ENCODE measurements at places on chromosomes 3 and 15. TPM values are rescaled to one million over a fixed set of nuclear protein-coding genes. Genes with fewer than 3 reads are reported as not detected.

DNA sequence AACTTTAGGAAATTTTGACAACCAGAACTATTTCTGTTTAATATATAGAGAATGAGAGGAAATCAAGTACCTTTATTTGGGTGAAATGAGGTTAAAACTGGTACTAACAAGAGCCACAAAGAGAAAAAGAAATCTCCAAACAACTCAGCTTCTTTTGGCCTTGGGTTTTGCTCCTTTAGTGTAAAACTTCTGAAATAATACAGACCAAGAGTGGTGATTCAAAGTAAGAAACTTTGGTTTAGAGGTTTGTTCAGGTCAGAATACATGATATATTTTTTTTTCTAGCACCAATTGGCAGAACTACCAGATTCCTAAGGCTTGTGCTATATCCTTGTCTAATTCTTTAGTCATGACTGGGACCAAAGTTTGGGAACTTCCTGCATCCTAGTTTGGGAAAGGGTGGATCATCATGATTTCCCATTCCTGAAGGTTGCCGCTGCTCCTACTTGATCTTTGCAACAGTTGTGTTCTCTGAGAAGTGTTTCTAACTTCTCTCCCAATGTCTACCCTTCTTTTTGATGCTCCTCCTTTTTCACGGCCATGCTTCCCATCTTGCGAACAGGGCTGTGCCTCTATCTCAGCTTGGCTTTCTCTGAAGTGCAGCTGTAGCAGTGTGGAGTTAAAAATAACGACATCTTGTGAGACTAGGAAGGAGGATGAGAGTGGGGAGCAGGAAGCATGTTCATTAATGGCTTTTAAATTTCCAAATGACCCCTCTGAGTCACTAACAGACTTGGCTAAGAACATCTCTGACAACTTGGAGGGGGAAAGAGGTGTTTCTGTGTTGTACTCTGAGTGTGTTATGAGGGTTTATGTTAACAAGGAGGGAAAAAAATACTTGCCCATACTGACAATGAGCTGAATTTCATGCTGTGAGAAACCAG lies 87.7 kb downstream of the KCNAB1 start:
- H3K36me3 ChIP-seq: no peaks in the 10 kb centered on the region
- peak overlapping the region; percentile 79 for H3K27ac ChIP-seq
- peaks cover 21% of the 10 kb centered on the region for H3K4me1 ChIP-seq
- DNase-seq: no peak

DNA sequence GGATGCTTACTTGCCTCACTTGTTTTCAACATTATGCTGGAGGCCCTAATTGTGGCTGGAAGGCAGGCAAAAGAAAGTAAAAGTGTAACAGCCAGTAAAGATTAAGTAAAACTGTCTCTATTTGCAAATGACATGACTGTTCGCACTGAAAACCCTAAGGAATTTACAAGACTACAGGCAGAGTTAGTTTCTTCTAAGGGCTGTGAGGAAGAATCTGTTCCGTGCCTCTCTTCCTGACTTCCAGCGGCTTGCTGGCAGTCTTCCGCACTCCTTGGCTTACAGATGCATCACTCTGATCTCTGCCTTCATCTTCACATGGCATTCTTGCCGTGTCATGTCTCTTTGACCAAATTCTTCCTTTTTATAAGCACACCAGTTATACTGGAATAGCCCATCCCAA lies 86.1 kb downstream of the DLG1 start:
- peaks cover 9% of the 10 kb centered on the region for H3K4me1 ChIP-seq
- H3K27ac ChIP-seq: no peak overlapping the region
- no peak for DNase-seq
- H3K27me3 ChIP-seq: no peaks in the 10 kb centered on the region
- H3K4me3 ChIP-seq: no peak overlapping the region
- H3K36me3 ChIP-seq: no peaks in the 10 kb centered on the region

GRCh38 chr15:88533376-88533775 lies 13.1 kb downstream of the DET1 start:
- H3K27me3 ChIP-seq: no peaks in the 10 kb centered on the region
- H3K4me3 ChIP-seq: no peak overlapping the region
- no peak for DNase-seq
- peaks cover 15% of the 10 kb centered on the region for H3K4me1 ChIP-seq
- H3K27ac ChIP-seq: no peak overlapping the region
- H3K36me3 ChIP-seq: peaks cover 22% of the 10 kb centered on the region

DNA sequence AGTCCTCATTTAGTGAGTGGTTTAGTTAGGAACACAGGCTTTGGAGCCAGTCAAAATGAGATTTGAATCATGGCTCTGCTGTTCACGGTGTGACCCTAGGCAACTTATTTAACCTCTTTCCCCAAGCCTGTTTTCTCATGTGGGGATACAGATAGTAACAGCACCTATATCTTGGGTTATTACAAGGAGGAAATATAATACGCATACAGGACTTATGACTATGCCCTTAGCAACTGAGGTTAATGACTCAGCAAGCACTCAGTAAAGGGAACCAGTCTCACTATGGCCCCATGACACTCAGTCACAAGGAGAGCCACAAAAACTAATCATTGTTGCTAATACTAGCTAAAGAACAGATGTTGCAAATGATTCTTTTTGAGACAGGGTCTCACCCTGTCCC lies 45.9 kb downstream of the SUMF1 start:
- peaks cover 5% of the 10 kb centered on the region for H3K36me3 ChIP-seq
- no peak overlapping the region for H3K4me3 ChIP-seq
- no peak overlapping the region for H3K27ac ChIP-seq
- no peak for DNase-seq

SMCO1 gene
- 0.45 TPM for total RNA-seq

GRCh38 chr3:85427467-85427866 lies 468.7 kb downstream of the CADM2 start:
- H3K4me3 ChIP-seq: no peak overlapping the region
- no peaks in the 10 kb centered on the region for H3K4me1 ChIP-seq
- no peak overlapping the region for H3K27ac ChIP-seq
- H3K36me3 ChIP-seq: no peaks in the 10 kb centered on the region
- DNase-seq: no peak

- H3K27ac ChIP-seq: no peak overlapping the region
- peaks cover 4% of the 10 kb centered on the region for H3K4me1 ChIP-seq
- no peaks in the 10 kb centered on the region for H3K36me3 ChIP-seq
- H3K27me3 ChIP-seq: no peaks in the 10 kb centered on the region
Measured at GRCh38 chr3:79113876-79114275, 653.9 kb downstream of the ROBO1 start.

U2SURP gene
- total RNA-seq: 89.0 TPM

GRCh38 chr15:91445695-91446228 lies 345.7 kb downstream of the SV2B start:
- H3K4me3 ChIP-seq: no peak overlapping the region
- no peaks in the 10 kb centered on the region for H3K36me3 ChIP-seq
- no peak overlapping the region for H3K27ac ChIP-seq
- no peaks in the 10 kb centered on the region for H3K4me1 ChIP-seq

DNA sequence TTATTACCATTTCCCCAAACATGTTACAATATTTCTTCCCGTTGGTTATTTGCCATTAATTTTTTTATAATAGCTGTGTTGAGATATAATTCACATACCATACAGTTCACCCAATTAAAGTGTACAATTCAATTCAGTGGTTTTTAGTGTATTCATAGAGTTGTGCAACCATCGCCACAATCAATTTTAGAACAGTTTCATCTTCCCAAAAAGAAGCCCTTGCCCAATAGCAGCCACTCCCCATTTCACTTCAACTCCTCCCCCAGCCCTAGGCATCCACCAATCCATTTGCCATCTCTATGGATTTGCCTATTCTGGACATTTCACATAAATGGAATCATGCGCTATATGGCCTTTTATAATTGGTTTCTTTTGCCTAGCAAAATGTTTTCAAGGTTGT lies 225.1 kb downstream of the EPHB1 start:
- H3K36me3 ChIP-seq: no peaks in the 10 kb centered on the region
- H3K27me3 ChIP-seq: no peaks in the 10 kb centered on the region
- no peaks in the 10 kb centered on the region for H3K4me1 ChIP-seq
- H3K27ac ChIP-seq: no peak overlapping the region

GRCh38 chr3:133512416-133513089 lies 60.9 kb upstream of the CDV3 start:
- no peak overlapping the region for H3K4me3 ChIP-seq
- H3K36me3 ChIP-seq: no peaks in the 10 kb centered on the region
- no peak overlapping the region for H3K27ac ChIP-seq
- H3K27me3 ChIP-seq: no peaks in the 10 kb centered on the region

- H3K36me3 ChIP-seq: no peaks in the 10 kb centered on the region
- H3K4me3 ChIP-seq: no peak overlapping the region
- H3K4me1 ChIP-seq: peaks cover 49% of the 10 kb centered on the region
- H3K27me3 ChIP-seq: no peaks in the 10 kb centered on the region
Measured at GRCh38 chr15:73941044-73941443, 14.8 kb downstream of the LOXL1 start.

- H3K36me3 ChIP-seq: no peaks in the 10 kb centered on the region
- DNase-seq: no peak
- H3K27ac ChIP-seq: no peak overlapping the region
- H3K4me3 ChIP-seq: no peak overlapping the region
- H3K4me1 ChIP-seq: no peaks in the 10 kb centered on the region
- no peaks in the 10 kb centered on the region for H3K27me3 ChIP-seq
Measured at GRCh38 chr15:100471933-100472332, 56.8 kb downstream of the CERS3 start.

DNA sequence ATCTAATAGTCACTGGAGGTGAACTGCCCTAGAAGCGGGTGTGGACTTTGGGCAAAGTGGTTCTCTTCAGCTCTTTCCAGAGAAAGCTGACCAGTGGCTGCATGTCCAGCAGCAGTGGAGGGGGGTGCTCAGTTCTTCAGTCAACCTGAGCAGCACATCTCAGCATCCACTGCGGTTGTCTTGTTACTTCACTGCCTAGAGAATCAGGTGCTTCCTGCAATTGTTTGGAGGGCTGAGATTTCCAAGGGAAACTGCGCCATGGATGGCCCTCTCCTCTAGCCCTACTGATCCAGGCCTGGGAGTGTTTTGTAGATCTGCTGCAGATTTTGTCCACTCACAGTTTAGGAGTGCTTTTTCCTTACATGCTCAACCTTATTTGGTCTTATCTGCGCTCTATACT lies 65.6 kb upstream of the CFAP161 start:
- H3K27me3 ChIP-seq: no peaks in the 10 kb centered on the region
- H3K36me3 ChIP-seq: no peaks in the 10 kb centered on the region
- DNase-seq: no peak

DNA sequence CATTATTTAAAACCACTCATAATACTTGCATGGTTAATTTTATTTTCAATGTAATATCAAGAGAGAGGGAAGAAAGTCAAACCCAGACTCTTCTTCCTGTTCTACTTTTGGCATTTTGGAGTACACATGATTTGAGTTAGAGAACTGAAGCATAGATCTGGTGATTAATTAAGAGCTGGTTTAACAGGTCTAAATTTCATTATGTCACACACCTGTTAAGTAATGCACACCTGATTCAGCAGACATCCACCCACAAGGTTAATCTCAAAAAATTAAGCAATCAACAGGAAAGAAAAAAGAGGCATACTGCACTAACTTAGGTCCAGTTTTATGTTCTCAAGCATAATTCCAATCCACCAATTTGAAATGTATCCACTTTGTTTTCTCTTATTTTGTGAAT lies 101.1 kb upstream of the ICE2 start:
- no peaks in the 10 kb centered on the region for H3K4me1 ChIP-seq
- no peak overlapping the region for H3K27ac ChIP-seq

TMEM158 gene
- total RNA-seq: 0.83 TPM

CHRD gene
- total RNA-seq: 33.0 TPM

- H3K4me1 ChIP-seq: peaks cover 20% of the 10 kb centered on the region
- H3K27ac ChIP-seq: no peak overlapping the region
- H3K4me3 ChIP-seq: no peak overlapping the region
Measured at GRCh38 chr15:47998619-47999019, 122.2 kb upstream of the SLC24A5 start.

DNA sequence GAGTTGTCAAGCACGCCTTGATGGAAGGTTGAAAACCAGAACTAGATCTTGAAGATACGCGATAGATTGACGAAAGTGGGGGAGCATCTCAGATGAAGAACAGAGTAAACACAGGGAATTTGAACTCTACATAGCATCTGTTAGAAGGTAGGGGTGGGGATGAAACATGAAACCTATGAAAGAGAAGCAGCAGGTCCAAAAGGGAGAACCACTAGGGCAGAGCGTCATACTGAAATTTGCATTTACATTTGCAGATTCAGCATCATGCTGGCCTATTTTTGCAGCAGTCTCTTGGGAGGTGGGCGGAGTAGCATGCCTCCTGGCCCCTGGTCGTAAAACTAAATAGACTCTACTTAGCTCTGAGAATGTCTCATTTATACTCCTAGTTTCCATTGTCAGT lies 46.1 kb upstream of the RASGRP1 start:
- DNase-seq: no peak
- no peak overlapping the region for H3K4me3 ChIP-seq
- no peaks in the 10 kb centered on the region for H3K27me3 ChIP-seq
- H3K36me3 ChIP-seq: no peaks in the 10 kb centered on the region
- H3K27ac ChIP-seq: no peak overlapping the region
